ENCODE measurements at places on chromosomes 7 and 10.

- no peak for DNase-seq
Observed at GRCh38 chr10:8577686-8578085, 523.2 kb downstream of the GATA3 start.

- DNase-seq: no peak
Observed at GRCh38 chr7:114334989-114335388, 79.6 kb upstream of the FOXP2 start.

DNA sequence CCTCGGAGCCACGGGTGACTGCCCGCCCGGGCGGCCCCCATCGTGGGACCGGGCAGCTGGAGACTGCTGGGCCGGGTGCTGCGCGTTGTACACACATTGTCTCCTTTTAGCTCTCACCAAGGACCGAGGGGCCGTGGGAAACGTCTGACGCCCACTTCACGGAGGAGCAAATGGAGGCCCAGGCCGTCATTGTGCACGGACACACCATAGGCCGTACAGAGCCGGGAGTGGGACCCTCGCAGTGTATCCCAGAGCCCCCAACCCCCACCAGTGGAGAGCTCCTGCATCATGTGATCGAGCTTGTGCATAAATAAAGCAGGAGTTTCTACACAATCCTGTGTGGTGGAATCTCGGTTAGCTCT is 722 bp downstream of the DENND10 start:
- no peak for DNase-seq

- no peak for DNase-seq
Observed at GRCh38 chr7:74654811-74655210, 2.7 kb upstream of the GTF2I start.

GRCh38 chr7:99191869-99192596 is 15.9 kb downstream of the KPNA7 start:
- DNase-seq: no peak

- DNase-seq: no peak
Observed at GRCh38 chr7:73599151-73599882, 20.9 kb upstream of the TBL2 start.

DNA sequence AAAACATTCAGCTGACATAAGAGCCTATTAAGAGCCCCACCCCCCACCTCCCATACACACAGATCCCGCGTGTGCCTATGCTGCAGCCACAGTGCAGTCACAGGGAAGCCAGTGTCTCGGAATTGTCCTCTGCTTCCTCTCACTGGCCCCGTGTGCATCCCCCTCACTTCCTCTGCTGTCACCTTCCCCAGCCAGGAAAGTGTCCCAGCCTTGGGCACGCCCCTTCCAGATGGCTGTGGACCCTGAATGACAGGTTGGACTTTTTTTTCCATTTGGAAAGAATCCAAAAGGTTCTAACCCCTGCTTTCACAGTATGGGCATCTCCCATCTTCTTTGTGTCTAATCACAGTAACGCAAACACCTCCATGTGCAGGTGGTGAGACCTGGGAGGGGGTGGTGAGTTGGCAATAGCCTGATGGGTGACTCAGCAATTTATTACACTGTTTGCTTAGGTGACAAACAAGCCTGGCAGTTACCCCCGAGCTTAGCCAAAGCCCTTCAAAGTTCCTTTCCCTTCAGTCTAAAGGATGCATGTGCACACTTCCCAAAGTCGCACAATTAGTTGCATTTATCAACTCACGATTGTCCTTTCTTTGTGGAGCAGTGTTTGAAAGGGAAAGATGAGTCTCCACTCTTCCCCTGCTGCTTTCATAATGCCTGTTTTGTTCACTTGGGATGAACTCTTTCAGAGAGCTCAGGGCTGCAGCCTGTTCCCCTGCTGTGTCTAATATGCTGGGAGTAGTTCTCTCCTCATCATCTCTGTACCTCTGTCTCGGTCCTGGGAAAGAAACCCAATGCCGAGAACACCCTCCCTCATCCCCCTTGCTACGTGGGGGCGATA is 67.5 kb upstream of the EFCAB10 start:
- DNase-seq: peak; percentile 82

DNA sequence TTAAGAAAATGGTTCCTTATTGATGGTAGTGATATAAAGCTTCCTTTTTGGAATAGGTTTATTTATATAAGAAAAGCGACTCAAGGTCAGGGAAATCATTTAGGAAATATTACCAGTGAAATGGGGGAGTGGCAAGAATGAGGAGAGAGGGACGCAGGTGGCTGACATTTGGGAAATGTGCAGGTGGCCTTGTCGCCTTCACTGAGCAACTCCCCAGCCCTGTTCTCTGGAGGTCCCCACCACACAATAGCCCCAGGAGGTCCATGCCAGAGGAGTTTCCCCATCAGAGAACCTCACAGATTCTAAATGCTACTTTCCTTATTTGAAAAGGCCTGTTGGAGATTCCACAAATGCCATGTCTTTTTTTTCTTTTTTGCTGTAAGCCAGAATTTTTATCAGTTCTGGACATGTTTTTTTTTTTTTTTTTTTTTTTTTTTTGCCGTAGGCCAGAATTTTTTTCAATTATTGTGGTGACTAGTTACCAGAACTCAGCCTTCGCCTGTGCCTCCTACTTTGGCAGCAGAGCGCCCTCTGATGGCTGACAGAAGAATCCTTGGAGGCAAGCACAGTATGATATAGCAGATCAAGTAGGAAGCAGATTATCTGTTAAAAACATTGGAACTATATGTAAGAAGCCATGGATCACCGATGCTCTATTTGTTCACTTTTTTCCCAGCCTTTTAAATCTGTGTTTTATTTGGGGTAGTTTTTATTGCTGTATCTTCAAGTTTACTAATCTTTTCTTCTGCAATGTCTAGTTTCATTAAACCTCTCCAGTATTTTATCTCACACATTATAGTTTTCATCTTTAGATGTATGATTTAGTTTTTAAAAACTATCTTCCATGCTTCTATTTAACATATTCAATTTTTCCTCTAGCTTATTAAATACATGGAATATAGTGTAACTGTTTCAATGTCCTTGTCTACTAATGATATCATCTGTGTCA is 18.6 kb downstream of the OPALIN start:
- DNase-seq: peak; percentile 86

GRCh38 chr10:128764190-128764589 is 638.0 kb upstream of the MKI67 start:
- no peak for DNase-seq

DNA sequence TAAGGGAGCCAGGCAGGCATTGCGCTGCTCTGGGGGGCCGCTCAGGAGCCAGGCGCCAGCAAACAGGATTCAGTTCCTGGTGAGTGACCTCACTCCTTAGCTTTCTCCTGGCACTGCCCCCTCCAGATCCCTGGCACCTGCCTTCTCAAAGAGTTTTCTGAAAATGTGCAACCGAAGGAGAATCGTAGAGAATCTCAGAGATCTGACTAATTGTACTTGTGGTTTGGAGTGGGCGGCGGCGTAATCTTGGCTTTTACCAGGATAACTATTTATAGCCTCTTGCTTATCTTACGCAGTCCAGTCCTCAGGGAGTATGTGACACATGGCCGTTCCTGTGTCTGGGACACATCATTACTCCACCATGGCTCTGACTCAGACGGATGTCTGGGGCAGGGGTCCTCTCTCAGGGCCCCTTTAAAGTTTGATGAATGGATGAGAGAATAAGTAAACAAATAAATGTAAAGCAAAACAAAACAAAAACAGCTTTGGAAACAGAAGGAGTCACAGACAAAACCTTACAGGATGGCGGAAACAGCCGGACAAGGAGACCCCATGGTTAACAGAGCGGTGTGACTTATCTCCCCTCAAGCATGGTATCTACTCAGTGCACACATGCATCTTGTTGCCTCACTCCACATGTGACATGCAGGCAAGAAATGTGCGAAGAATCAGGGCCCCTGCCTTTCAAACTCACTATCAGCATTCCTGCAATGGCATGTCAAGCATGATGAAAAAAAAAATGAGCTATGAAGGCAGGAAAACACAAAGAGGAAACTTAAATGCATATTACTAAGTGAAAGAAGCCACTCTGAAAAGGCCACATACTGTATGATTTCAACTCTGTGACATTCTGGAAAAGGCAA is 99.7 kb downstream of the TNS3 start:
- DNase-seq: no peak

- DNase-seq: no peak
Observed at GRCh38 chr7:139918480-139918879, 89.4 kb downstream of the TBXAS1 start.

DNA sequence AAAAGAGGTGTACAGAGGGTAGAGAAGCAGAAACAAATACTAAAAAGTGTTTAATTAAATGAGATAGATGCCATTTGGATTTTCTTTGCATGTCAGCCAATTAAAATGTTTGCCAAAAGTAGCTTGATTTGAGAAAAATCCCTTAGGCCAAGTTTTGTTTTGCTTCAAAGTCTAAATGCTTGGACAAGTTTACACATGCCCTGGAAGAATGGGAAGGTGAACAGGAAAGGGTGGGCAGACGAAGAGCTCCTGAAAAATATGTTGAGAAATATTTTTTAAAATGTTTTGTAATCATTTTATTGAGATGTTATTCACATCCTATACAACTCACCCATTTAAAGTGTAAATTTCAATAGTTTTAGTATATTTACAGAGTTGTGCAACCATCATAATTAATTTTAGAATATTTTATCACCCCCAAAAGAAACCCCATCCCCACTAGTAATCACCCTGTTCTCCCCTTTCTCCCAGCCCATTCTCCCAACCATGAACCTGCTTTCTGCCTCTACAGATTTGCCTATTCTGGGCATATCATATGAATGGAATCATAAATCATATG is 98.5 kb upstream of the ANK3 start:
- DNase-seq: no peak

GRCh38 chr7:132521423-132521822 is 54.8 kb downstream of the PLXNA4 start:
- no peak for DNase-seq

DNA sequence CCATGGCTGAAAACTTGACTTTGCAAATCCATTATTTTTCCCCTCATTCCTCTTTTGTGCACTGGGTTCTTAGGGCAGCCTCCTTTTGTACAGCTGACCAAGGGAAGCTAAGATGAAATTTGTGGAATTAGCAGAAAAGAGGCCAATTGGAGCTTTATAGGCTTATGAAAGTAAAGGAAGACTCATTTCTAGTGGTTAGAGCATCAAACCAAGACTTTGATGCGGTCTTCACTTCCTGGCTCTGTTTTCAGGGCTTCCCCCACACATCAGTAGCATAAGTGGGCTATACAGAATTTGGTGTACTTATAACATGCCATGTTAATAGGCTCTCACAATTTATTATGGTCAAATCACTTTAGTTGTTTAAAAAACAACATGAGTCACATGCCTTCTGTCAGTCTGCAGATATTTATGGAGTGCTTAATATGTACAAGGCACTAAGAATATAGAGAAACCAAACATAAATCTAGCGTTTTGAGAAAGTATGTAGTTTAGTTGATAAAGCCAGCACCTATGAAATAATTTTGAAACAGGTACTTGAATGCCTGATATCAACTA is 5.7 kb downstream of the AUTS2 start:
- no peak for DNase-seq

- no peak for DNase-seq
Observed at GRCh38 chr7:75909521-75910132, 5.3 kb upstream of the POR start.
